ENCODE measurements at places on chromosomes 12 and 14. TPM values are rescaled to one million over a fixed set of nuclear protein-coding genes. Genes with fewer than 3 reads are reported as not detected.

INSM2 gene
- not detected for total RNA-seq

NABP2 gene
- 18.6 TPM for total RNA-seq

DBX2 gene
- 0.27 TPM for total RNA-seq

NYNRIN gene
- total RNA-seq, result 11.2 TPM

KRT3 gene
- not detected for total RNA-seq

LMO3 gene
- total RNA-seq, result 26.8 TPM

KLRG1 gene
- total RNA-seq, result 4.5 TPM

LYSET gene
- total RNA-seq, result 13.7 TPM

TMPRSS12 gene
- total RNA-seq, result not detected

TAS2R10 gene
- total RNA-seq, result 1.4 TPM

LETMD1 gene
- 32.6 TPM for total RNA-seq

DIO2 gene
- total RNA-seq, result 14.4 TPM
